ENCODE measurements at places on chromosomes 2 and 18.
A peak's percentile ranks its signal among the peaks of the same experiment; 100 is the strongest.

GRCh38 chr18:9719421-9719981 lies 11.4 kb downstream of the RAB31 start:
- DNase-seq, result no peak

GRCh38 chr18:72995558-72995957 lies 127.8 kb upstream of the NETO1 start:
- DNase-seq, result no peak

DNA sequence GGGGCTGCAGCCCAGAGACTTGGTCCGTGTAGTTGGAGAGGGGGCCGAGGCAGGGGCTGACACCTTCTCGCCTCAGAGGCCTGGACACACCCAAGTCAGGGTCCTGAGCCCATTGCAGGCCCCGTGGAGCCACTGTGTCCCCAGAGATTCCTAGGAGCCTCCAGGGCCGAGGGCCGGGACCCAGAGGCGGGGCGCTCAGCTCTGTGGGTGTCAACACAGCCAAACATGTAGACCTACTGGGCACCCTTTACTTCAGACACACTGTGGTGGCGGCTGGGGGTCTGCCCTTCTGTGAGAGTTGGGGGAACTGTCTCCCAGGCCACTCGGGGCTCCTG lies 459 bp upstream of the ESPNL start:
- DNase-seq, result no peak

DNA sequence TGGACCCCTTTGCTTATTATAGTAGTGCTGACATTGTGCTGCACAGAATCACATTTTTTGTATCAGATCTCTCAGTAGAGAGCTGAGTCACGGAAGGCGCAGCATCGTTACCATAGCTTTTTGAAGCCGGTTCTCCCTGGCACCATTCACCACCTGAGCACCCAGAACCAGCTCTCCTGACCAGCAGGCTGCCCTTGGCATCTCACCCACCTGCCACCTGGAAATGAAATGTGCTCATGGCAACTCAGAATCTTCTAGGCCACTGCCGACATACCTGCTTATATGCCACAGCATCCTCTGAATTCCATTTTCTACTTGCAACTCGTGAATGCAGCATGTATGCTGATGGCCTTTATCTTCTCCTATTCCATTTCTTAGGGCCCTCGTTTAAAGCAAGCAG lies 62.7 kb downstream of the COA5 start:
- DNase-seq, result no peak

GRCh38 chr2:15222856-15223255 lies 338.3 kb downstream of the NBAS start:
- DNase-seq, result no peak

DNA sequence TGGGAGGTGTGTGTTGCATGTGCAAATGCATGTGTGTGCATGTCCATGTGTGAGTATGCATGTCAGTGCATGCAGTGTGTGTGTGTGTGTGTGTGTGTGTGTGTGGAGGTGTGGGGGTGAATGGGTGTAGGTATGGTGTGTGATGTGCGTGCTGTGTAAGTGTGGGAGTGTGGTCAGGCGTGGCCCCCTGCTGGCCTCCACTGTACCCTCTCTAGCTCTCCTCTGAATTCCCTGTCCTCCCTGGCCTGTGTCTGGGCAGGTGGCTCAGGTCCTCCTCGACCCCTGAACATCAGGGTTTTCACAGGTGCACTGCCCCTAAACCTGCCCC lies 230.2 kb downstream of the CELF4 start:
- DNase-seq, result no peak

DNA sequence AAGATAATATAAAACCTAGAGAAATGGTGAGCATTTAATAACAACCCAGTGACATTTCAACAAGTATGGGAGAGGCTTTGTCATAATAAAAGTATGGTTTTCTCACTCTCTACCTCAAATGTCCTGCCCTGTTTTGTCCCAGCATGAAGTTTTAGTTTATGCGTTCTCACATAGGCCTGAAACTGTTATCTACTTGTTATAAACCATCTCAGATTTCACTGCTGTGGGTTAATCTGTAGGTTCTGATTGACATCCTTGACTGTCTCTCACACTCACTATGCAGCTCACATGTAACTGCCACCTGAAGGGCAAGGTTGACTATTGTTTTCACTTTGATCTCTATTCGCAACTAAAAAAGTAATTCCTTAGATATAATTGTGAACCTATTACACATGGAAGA lies 44.9 kb downstream of the ZEB2 start:
- DNase-seq, result no peak

- peak; percentile 60 for DNase-seq
Measured at GRCh38 chr2:217714287-217714751, 288.5 kb downstream of the TNS1 start.

All from left ventricle myocardium inferior (tissue), 1 donor.